ENCODE measurements at places on chromosomes 4 and X.

GRCh38 chr4:53365121-53365485 is 758 bp downstream of the SCFD2 start:
- DNase-seq = peak; percentile 48

GRCh38 chr4:30717208-30718020 is 2.8 kb upstream of the PCDH7 start:
- peak; percentile 40 for DNase-seq

- no peak for DNase-seq
These were observed 21.9 kb downstream of the COQ2 start for GRCh38 chr4:83262682-83263081.

- DNase-seq = no peak
These were observed 102.9 kb upstream of the TNIP3 start for GRCh38 chr4:121266982-121267381.

- DNase-seq = no peak
These were observed 97.0 kb upstream of the PTPN13 start for GRCh38 chr4:86497131-86497530.

- DNase-seq = no peak
These were observed 8.4 kb downstream of the CORIN start for GRCh38 chr4:47829438-47829837.

- no peak for DNase-seq
These were observed 25.2 kb upstream of the NPFFR2 start for GRCh38 chr4:72006586-72006985.

GRCh38 chr4:20252656-20253282 is 1.1 kb downstream of the SLIT2 start:
- DNase-seq = peak; percentile 39

DNA sequence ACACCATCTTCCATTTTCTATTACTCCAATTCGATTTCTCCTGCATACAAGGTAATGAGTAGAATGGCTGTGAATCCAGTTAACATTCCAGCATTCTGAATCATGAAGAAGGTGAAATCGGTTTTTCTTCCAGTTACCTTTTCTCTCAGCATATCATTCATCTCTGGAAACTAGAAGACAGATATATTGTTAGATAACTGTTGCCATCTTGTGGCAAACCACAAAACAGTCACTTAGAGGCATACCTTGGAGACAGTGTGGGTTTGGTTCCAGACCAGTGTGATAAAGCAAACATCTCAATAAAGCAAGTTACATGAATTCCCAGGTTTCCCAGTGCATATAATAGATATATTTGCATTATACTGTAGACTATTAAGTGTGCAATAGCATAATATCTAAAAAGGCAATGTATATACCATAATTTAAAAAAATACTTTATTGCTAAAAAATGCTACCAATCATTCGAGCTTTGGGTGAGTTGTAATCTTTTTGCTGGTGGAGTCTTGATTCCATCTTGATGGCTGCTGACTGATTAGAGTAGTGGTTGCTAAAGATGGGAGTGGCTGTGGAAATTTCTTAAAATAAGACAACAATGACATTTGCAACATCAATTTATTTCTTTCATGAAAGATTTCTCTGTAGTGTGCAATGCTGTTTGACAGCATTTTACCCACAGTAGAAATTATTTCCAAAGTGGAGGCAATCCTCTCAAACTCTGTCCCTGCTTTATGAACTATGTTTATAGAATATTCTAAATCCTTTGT is 82.1 kb downstream of the SLC39A8 start:
- DNase-seq = peak; percentile 29

GRCh38 chr4:98318521-98318920 is 57.3 kb downstream of the RAP1GDS1 start:
- no peak for DNase-seq

DNA sequence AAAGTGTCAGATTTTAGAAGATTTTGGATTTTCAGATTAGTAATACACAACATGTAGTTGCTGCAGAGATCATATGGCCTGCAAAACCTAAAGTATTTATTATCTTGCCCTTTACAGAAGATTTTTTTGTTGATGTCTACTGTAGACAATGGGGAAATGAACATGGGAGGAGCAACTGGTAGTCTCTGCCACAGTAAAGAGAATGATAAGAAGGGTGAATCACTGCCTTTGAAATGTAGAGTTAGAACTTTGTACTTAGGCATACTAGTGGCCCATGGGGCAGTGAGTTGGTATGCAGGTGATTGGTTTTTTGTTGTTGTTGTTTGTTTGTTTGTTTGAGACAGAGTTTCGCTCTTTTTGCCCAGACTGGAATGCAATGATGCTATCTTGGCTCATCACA is 50.1 kb downstream of the GAB1 start:
- no peak for DNase-seq

- DNase-seq = no peak
These were observed 78.6 kb upstream of the MXRA5 start for GRCh38 chrX:3425031-3425430.

GRCh38 chr4:89906316-89906715 is 11.7 kb downstream of the MMRN1 start:
- DNase-seq = peak; percentile 50

DNA sequence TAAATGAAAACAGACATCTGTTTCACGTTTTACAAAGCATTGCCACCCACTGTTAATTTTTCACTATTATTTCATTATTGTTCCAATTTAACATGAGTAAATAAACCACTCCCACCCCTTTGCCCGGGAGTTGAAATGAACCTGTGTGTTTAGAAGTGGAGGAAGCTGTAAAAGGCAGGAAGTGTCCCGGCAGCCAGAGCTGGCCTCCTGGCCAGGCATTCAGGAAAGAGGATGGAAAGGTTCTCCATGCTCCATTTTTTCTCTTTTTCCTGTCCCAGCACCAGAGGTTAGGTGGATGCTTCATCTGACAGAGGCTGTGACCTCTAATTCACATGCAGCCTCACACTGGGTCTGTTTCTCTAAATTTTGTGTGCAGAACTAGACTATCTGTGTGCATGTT is 55.5 kb upstream of the LNX1 start:
- no peak for DNase-seq

- DNase-seq = no peak
These were observed 537 bp upstream of the PRKX start for GRCh38 chrX:3713937-3714434.

DNA sequence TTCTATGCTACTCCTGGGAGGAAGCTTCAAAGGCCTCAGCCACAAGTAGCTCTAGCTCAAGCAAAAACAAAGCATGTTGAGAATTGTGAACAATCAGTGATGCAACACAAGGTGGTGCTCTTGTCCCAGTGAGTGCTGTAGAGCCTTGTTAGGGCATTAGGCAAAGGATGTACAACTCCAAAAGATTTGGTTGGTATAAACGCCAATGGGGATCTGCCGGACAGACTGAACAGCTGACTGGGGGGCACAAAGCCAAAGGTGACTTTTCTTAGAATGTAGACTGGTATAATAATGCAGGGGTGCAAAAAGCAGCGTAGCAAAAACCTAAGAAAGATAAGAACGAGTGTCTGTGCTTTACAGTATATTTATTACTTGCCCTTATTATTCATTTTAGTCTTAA is 62.6 kb upstream of the ALB start:
- peak; percentile 68 for DNase-seq

DNA sequence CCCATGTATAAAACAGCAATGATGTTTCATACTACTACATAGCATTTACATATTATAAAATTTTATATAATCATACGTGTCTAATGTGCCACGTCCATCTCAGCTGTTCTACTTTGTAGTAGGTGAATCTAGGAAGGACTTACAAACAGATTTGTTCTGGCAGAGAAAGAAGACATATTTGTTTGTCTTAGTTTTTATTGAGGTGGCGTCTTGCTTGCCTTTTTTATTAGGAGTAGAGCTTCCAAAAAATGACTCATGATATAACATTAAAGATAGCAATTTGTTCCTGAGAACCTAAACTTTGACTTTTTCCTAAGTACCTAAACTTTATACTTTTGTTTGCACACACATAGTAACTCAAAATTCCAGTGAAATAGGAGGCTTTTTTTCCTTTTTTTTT is 64.6 kb downstream of the CLDN22 start:
- DNase-seq = no peak

DNA sequence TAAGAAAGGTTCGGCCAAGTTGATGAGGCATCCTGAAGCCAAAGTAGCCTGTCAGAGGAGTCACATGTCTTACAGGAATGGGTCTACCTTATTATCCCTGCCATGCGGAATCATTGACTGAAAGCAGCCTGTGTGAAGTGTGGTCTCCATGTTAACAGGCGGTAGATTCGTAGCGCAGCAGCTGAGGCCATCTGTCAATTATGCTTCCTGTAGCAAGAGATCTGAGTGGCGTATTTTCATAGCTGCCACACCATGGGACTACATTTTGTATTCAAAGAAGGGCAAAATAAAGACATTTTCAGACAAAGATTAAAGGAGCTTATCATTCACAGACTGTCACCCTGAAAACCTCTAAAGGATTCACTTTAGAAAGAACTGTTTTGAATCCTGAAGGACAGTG is 11.2 kb upstream of the MED14 start:
- DNase-seq = no peak

GRCh38 chr4:16225863-16226815 is at the start of gene TAPT1:
Gene TAPT1 (minus strand): TSS chr4:16226471. CDS start chr4:16226457, 14 bp downstream.
- peak; percentile 46 for DNase-seq

DNA sequence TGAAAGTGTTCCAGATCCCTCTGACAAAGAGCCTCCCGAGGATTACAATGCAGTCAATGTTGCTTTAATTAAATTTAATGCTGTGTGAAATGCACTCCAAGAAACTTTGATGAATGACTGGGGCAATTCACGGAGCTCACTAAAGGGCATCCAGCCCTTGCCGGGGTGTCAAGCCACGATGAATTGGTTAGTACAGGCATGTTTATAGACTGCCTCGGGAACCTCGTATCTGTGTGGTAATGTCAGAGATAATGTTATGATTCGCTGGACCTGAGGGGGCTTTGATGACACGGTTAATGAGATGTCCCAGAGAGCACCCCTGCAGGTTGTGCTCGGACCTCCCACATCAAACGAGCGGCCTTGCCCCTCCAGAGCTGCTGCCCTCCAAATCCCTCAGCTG is 428.8 kb downstream of the NKX6-1 start:
- DNase-seq = peak; percentile 14

GRCh38 chr4:7638984-7639789 is 204.5 kb upstream of the PSAPL1 start:
- DNase-seq = no peak

DNA sequence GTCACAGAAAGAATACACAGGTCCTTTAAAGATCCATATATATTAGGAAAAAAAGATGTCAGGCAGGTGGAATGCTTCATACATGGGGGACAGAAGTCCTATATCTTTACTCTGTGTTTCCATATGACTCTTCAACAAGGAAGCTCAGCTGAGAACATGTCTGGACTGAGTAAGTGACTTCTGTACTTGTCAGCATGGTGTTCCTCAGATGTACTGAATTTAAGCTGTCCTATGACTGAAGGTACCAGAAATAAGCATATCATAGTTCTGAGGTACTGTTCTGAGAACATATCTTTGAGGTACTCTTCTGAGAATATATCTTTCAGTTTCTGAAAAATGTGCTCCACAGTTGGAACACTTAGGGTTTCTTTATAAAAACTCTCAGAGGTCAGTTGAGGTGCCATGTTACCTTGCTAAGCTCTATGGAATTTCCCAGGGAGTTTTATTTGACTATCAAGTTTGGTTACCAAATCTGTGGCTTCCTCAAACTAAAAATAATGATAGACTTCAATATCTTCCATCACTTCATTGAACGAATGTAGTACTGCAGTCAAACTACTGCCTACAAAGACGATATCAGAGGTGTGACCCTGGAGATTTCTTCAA is 597.2 kb upstream of the GNPDA2 start:
- DNase-seq = no peak

DNA sequence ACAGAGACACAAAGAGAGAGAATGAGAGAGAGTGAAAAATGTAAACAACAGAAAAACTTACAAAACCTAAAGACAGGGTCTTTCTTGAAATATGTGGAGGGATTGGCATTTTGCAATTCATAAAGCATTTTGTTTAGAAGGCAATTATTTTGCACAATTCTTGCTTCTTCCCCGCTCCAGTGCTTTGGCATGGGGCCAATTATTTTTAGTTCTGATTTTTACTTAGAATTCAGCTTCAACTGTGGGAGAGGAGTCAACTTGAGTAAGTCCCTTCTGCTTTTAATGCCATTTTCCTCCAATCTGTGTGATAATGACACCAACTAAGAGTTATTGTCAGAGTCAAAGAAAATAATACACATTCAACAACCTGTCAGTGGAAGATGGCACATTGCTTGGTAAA is 1051.9 kb downstream of the NLGN4X start:
- no peak for DNase-seq

- DNase-seq = no peak
These were observed 16.4 kb downstream of the INTS6L start for GRCh38 chrX:135536877-135537276.

GRCh38 chrX:21781525-21781924 is 23.6 kb upstream of the SMPX start:
- DNase-seq = no peak

DNA sequence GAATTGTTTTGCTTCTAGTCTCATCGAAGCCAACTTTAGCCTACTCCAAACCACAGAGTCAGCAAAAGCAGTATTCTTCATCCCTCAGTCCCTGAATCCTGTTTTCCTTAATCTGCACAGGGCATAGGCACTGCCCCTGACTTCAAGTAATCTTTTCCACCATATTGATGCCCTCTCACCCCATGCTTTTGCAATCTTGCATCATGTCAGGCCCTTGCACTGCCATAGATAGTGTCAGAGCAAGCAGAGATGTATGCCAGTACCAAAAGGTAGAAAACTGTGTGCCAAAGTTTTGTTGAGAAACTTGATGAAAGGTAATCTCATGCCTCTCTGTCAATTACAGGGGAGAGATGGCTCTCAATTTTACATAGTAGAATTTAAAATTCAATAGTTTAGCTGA is 131.1 kb downstream of the CFAP299 start:
- no peak for DNase-seq
